ENCODE measurements at places on chromosomes 5 and 9. TPM values are rescaled to one million over a fixed set of nuclear protein-coding genes. Genes with fewer than 3 reads are reported as not detected.

Gene PLPP7
- 22.2 TPM for total RNA-seq

Gene PARP8
- 19.0 TPM for total RNA-seq

Gene LRRC19
- total RNA-seq = not detected

Gene HAND1
- not detected for total RNA-seq

Gene IFNA7
- not detected for total RNA-seq

Gene SGCD
- total RNA-seq = 17.8 TPM

Gene ARAP3
- 11.8 TPM for total RNA-seq

Gene SLU7
- total RNA-seq = 72.3 TPM

Gene DMGDH
- 15.5 TPM for total RNA-seq

Gene PHF2
- total RNA-seq = 41.7 TPM

Gene PCDHGA5
- 12.1 TPM for total RNA-seq

Gene HTR1A
- total RNA-seq = not detected

Gene STOM
- total RNA-seq = 310 TPM

Gene OR13C9
- not detected for total RNA-seq

Gene TAF11L2
- not detected for total RNA-seq

Gene CCNH
- 183 TPM for total RNA-seq

Gene VCAN
- 145 TPM for total RNA-seq

Gene PCDHB10
- 5.4 TPM for total RNA-seq

Measured in tibial nerve (tissue), 4 donors.